ENCODE measurements at places on chromosomes 11 and 22. TPM values are rescaled to one million over a fixed set of nuclear protein-coding genes. Genes with fewer than 3 reads are reported as not detected.

DNA sequence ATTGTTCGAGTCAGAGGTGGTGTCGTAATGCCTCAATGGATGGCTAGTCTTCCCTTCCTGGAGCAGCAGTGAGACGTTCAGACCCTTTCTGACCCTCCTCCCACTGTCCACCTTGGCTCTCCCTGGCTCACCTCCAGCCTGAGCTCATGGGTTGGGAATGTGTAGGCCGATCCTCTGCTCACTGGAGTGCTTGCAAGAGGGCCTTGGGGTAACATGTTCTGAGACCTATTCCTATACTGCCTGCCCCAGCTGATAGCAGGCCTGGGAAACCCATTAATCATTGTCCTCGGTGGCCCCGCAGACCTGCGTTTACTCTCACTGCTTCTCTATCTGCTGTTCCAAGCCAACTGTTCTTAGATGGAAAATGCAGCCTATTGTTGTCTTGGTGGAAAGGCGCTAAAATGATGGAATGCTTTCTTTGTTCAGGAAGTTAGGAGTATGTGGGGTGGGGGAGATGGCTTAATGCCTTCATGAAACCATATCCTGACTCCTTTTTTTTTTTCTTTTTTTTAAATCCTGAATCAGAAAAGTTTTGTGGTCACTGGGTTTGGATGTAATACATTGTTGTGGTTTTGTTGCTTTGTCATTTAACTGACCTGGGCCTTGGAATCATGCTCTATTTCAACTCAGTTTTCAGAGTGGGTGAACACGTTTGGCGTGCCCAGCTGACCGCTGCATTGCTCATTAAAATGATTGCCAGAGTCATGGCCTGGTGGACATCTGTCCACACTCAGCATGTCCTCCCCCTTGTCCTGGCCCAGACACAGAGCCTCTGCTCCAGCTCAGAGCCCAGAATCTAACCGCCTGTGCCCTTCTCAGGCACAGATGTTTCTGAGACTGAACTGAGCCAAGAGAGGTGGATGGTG is 72.5 kb downstream of the MICAL2 start:
- DNase-seq, result no peak

Gene MMP8
- polyA plus RNA-seq, result 0.02 TPM

GRCh38 chr11:118212131-118212725 is 12.6 kb downstream of the JAML start:
- DNase-seq, result no peak

GRCh38 chr11:18000760-18001159 is 12.1 kb downstream of the SERGEF start:
- no peak for DNase-seq

DNA sequence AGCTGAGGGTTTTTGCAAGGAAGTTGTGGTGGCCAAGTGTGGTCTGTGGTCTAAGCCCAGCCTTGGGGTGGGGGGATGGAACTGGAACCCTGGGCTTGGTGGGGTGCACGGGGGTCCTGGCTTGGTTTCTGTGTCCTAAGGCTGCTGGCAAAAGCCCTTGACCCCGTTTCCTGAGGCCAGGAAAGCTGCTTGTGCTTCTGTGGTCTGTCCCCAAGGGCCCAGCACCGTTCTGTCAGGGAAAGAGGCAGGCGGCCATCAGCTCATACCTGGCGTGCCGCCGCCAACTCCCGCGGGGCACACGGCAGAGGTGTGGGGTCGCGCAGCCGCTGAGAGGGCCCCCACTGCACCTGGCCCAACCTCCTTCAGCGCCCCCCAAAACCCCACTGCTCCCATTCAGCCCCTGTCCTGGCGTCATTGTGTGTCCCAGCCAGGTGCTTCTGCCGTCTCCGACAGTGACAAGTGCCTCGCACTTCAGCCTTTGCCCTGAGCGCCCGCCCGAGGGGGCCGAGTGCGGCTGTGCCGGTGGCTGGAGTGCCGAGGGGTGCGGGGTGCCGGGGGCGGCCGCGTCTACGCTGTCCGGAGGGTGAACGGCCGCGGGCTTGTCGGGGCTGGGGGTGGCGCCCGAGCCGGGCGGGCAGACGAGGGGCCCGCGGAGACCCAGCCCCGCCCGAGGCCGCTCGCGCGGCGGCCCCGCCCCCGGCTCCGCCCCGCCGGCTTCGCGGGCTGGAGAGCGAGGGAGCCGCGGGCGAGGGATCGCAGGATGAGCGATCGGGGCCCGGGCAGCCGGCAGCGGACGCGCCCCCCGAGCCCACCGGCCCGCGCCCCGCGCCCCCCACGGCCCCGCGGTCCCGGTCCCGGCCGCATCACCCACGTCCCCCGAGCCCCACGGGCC is at the start of gene CNIH2:
TSS of gene CNIH2 (plus strand) at position 705 of the 892 bp plus-strand sequence. CDS start 282 bp downstream, outside the sequence.
- DNase-seq, result no peak

Gene RAB36
- 0.59 TPM for polyA plus RNA-seq

DNA sequence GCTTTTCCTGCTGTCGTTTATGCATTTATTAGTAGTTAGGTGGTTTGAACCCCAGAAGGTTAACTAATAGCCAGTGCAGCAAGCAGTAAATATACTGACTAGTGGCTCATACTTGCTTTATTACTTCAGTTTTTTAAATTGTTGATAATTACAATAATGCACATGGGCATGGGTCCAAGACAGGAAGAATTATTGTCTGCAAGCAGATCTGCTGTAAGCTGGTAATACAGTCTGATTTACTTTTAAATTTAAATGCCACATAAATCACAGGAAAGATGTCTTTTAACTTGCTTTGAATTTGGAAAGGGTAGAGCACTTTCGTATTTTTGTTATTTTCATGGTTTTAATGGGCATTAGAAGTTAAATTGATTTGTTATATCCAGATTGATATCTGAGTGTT is 27.1 kb downstream of the APLP2 start:
- DNase-seq, result no peak

DNA sequence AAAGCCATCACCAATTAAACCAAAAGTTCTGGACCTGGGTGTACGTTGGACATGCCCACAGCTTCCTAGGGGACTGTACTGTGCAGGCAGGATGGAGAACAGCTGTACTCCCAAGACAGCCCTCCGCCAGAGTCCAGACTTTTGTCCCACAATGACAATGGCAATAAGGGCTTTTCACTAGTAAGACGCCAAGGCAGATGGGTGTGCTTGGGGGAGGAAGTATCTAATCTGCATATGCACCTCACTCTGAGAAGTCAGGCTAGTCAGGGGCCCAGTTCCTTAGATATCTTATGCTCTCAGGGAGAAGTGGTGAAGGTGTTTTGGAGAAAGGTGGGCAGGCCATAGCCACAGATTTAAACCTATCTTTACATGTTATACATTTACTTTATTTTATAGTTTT is 85.1 kb upstream of the USP47 start:
- DNase-seq, result no peak

Gene MTMR3
- 9.5 TPM for polyA plus RNA-seq
